Thyroid gland (tissue), 4 donors: ENCODE measurements at places on chromosomes 16 and 17. TPM values are rescaled to one million over a fixed set of nuclear protein-coding genes. Genes with fewer than 3 reads are reported as not detected.

- DNase-seq: no peak
Measured at GRCh38 chr17:7367083-7367482, 12.1 kb downstream of the TMEM95 start.

SBK1 gene
- 6.8 TPM for total RNA-seq

- no peak for DNase-seq
Measured at GRCh38 chr17:34665150-34665806, 85.9 kb downstream of the TMEM132E start.

- DNase-seq: no peak
Measured at GRCh38 chr17:8995711-8996110, 25.6 kb upstream of the NTN1 start.

DNA sequence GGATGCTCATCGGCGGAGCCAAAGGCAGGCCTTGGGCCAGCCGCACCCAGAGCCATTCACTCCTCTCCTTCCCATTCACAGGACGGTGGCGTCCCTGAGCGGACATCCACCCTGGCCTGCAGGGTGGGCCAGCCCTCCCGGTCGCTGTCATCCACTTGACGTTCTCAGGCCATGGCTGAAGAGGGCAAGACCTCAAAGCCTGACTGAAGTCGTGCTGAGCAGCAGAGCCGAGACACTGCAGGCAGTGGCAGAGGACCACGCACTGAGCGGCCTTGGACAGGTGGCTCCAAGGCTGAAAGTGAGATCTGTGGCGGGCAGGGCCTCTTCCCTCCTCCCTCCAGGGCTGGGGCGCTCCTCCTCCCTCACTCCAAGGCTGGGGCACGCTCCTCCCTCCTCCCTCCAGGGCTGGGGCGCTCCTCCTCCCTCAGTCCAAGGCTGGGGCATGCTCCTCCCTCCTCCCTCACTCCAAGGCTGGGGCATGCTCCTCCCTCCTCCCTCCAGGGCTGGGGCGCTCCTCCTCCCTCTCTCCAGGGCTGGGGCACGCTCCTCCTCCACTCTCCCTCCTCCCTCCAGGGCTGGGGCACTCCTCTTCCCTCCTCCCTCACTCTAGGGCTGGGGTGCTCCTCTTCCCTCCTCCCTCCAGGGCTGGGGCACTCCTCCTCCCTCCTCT, 24.1 kb downstream of the GNPTG start:
- no peak for DNase-seq

DNA sequence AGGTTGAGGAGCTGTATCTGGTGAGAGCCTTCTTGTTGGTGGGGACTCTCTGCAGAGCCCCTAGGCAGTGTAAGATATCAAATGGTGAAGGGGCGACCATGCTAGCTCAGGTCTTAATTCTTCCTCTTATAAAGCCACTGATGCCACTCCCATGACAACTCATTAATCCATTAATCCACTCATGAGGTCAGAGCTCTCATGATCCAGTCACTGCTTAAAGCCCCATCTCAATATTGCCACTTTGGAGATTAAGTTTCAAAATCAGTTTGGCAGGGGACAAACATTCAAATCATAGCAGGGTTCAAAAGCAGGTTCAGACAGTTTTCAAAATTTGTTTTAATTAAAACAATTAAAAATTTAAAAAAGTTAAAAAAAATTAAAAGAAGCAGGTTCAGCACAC, 13.1 kb upstream of the SPECC1 start:
- no peak for DNase-seq

DNA sequence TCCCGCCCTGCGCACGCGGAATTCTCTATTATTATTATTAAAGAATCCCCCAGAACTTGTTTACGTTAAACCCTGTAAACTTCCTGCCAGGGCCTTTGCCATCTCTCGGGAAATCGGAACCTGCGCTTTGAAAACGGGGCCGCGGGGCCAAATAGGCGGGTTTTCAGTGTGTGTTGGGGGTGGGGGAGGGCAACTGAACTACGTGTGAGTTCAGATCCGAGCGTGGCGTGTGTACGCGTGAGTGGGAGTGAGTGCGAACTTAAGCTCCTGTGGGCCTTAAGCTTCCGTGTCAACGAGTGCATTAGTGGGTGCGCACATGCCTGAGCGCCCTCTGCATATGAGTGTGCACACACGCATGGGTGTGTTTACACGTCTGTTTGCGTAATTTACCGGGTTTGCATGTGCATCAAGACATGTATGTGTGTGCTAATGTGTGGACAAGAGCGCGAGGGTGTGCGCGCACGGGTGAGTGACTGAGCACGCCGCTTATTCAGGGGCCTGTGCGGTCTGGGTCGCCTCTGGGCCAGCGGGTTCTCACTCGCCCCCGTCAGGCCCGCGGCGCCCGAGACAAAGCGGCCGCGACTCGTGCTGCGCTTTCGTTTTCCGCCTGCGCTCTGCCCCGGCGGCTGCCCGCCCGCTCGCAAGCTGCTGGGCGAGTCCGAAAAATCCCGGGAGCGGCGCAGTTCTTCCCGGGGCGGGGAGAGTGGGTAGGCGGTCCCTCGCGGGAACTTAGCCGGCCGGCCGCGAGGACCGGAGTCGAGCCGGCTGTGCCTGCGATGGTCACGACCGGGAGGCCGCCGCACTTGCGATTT, 1.2 kb upstream of the FOXF1 start:
- peak; percentile 48 for DNase-seq

OR1A1 gene
- not detected for total RNA-seq
